ENCODE measurements at places on chromosomes 1 and 21.

DNA sequence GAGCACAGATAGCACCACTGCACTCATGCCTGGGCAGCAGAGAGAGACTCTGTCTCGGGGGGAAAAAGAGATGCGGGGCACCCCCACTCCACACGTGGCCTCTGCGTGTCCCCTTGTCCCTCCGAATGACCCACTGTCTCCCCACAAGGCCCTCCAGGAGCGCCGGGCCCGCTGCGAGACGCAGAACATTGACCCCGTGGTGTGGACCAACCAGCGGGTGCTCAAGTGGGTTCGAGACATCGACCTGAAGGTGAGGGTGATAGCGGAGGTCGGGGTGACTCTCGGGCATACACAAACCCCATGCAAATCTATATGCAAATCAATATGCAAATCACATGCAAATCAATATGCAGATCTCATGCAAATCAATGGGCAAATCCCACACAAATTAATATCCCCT is 50.3 kb upstream of the TMEM51 start:
- no peak for DNase-seq

DNA sequence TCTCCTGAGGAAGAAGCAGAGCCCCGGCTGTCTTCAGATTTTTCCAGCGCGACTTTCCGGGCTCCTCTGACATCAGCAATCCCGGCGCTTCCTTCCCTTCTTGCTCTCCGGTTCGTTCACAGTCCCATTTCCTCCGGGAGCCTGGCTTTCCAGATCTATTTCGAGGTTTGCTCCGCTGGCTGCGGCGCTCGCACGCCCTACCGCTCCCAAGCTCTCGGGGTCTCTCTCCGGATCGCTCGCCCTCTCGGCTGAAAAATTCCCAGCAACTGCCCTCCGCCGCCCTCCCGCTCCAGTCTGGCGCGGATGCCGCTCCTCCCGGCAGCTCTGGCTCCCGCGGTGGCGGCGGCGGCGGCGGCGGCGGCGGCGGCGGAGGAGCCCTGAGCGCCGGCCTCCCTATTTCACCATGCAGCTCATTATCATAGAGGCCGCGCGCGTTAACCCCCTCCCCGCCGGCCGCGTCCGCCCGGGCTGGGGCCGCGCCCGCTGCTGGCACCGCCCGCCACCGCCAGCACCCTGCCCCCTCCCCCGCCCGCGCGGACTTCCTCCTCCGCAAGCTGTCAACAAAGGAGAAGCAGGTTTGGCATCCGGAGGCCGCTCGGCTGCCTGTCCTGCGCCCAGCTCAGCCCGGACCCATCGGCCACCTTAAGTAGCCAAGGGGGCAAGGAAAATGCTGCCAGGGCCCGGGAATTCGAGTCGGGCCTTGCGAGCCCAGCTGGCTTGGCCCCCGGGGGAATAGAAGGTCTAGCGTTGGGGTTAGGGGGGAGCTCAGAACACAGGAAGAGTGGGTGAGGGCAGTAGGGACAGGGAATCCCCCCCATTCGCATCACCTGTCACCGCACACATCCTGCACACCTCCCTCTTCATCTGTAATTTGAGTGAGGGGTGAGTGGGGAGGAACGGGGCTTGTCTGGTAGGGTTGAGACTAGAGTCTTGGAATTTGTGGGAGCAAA is at the start of gene PLXNA2:
Gene PLXNA2 (minus strand): TSS at position 418 of the 950 bp plus-strand sequence. CDS start 26,462 bp downstream, outside the sequence.
- DNase-seq = peak; percentile 24

DNA sequence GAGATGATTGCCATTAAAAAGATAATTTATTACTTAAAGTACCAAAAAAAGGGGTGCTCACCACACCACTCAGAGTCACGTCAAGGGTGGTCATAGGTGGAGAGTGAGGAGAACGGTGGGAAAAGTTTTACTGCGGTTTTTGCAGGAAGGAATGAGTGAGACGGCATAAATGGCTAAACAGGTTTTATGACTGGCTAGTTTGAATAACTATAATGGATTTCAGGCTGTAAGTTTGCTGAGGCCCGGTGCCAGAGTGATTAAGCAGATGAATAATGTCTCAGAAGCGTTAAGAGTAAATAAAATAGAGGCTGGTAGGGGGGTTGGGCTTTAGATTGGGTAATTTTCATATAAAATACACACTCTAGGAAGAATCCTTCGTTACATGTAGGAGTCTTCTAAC is 1337.8 kb downstream of the AMY1C start:
- no peak for DNase-seq

- no peak for DNase-seq
Measured at GRCh38 chr1:58436615-58437297, 109.8 kb downstream of the OMA1 start.

GRCh38 chr1:151405187-151405951 is 6.0 kb downstream of the PSMB4 start:
- DNase-seq = no peak

DNA sequence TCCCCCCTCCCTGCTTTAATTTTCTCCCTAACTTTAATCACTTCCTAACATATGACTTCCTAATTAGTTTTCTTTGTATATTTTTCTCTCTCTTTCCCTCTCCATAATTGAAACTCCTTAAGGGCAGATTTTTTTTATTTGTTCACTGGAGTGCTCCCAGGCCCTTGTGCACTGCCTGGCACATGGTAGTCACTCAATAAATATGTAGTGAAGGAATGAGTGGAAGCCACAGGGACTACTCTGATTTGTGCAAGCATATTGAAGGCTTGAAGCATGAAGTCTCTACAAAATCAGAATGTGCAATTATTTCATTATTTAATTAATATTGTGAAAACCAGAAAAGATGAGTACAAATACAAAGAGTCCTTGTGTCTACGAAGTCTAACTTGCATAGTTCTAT is 41.5 kb downstream of the SNX7 start:
- DNase-seq = no peak

Data from NCI-H1930 (cell line).